Activated CD4-positive, alpha-beta memory T cell treated with anti-CD3 and anti-CD28 coated beads for 36 hours (primary cell): ENCODE measurements at places on chromosomes 12 and 14. TPM values are rescaled to one million over a fixed set of nuclear protein-coding genes. Genes with fewer than 3 reads are reported as not detected.

DNA sequence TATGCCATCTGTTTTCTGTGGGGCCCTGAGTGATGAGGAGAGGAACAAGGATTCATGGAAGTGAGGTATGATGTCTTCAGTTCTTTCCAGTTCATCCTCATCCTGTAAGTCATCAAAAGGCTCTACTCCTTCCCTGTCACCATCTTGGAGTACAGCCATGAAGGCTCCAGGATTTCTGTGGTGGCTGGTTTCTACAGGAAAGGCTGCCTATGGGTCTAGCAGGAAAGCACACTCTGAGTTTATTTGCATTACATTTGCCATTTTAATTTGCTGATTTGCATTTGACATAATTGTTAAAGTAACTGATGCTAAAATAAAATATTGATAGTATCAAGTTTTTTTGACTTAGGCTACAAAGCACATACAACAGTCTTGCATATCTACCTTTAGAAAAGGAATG is 11.2 kb downstream of the TTC6 start:
- no peak for DNase-seq

DNA sequence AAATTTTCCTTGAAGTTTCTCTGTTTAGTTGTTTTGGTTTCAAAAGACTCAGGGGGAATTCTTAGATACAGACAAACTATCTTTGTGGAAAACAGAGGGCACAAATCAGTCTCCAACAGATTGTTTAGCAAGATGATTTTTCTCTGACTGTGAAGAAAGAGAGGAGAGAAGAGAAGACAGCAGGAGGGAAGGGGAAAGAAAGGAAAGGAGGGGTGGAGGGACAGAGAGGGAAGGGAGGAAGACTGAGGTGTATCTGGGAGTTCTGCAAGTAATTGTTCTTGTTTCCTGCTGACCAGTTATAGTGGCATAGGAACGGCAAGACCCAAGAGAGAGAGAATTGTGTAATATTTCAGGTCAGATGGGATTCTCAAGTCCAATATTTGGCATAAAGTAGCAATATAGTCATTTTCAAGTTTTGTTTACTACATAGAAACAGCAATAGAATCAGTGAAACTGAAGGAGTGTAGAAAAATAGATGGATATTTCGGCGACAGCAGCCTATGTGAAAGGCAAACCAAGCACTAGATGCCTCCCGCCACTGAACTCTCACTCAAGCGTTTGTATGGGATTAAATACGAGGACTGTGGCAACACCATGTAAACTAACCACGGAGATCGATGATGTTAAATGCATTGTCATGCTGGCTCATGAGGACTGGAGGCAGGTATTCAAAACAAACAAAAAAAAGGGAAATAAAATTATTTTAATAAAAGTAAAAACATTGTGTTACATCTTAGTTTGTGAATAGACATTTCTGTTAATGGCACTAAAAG is 342.5 kb downstream of the SLC16A7 start:
- DNase-seq = no peak

DNA sequence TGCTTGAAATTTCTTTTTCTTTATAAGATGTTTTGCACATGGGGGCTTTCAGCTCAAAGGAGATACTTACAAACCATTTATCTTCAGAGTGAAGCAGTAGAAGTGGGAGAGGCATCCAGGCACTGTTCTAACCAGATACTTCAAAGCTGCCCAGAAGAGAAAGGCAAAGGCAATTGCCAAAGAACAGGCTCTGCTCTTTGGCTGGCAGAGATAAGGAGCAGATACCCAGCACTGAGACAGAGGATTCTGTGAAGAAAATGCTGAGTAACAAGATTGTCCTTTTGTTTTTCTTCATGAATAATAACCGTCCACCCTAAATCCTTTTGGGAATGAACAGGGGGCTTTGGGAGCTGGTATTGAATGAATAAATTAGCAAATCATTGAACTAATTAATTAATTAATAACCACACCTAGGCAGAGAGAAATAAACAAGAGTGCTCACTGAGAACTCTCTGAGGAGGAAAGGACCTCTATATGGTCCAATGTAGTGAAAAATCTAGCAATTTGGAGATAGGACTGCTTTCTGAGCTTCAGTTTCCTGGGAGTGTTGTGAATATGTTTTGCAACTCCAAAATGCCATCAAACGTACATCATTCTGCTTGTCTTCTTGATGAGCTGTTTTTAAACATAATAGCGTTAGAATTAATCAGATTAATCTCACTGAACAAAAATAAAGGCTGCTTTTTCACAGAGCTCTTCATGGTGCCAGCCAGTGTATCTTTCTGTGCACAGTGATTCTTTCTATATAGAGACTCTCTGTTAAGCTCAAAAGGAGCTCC is 192.8 kb upstream of the AMIGO2 start:
- DNase-seq = no peak

DNA sequence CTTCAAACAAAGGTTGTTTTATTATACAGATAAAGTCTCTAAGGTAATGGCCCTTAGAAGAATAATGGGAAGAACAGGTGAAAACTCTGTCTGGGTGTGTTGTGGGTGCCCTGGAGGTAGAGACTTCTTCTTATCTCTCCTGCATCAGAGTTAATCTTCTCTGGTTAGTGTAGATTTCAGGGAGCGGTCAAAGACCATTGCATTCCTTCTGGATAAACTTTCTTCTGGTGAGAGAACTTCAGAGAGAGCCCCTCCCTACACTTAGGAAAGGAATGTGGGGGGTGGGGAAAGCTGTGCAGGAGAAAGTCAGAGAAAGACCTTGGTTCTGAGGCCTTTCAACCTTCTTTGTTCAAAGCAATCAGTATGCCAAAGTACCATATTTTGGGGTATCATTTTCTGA is 658.5 kb downstream of the DIO2 start:
- no peak for DNase-seq

SERPINA9 gene
- total RNA-seq = not detected

- DNase-seq = no peak
Measured at GRCh38 chr12:50750366-50750765, 13.5 kb upstream of the ATF1 start.

- no peak for DNase-seq
Measured at GRCh38 chr12:113464452-113464775, 7.3 kb downstream of the LHX5 start.
